Activated CD4-positive, alpha-beta T cell treated with anti-CD3 and anti-CD28 coated beads for 36 hours (primary cell): ENCODE measurements at places on chromosomes 4 and X. TPM values are rescaled to one million over a fixed set of nuclear protein-coding genes. Genes with fewer than 3 reads are reported as not detected.

Gene DIAPH2
- total RNA-seq, result 12.4 TPM

Gene MOSPD2
- total RNA-seq, result 24.5 TPM

Gene GAGE12F
- not detected for total RNA-seq

Gene EFNB1
- total RNA-seq, result 3.8 TPM

Gene GYPB
- total RNA-seq, result not detected

Gene PCDH10
- not detected for total RNA-seq

Gene F11
- not detected for total RNA-seq

GRCh38 chr4:19230906-19231545, 1020.7 kb upstream of the SLIT2 start:
- no peak for DNase-seq

GRCh38 chr4:2007804-2008670, 737 bp downstream of the NELFA start:
- DNase-seq, result no peak

DNA sequence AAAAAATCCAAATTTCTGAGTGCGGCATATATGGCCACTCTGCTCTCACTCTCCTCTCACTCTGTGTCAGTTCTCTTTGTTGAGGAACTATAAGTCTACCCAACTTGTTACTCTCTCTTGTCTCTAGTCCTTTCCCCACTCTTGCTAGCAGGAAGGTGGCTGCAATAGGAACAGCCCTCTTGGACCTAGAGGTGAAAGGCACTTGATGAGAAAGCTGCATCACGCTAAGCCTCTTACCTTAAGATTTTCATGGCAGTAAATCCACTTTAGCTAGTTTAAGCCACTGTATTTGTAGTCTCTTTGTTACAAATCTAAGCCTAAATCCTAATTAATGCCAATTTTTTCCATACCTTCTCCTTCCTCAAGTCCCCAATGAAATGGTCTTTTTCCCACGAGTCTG, 189.9 kb downstream of the NKX6-1 start:
- no peak for DNase-seq

DNA sequence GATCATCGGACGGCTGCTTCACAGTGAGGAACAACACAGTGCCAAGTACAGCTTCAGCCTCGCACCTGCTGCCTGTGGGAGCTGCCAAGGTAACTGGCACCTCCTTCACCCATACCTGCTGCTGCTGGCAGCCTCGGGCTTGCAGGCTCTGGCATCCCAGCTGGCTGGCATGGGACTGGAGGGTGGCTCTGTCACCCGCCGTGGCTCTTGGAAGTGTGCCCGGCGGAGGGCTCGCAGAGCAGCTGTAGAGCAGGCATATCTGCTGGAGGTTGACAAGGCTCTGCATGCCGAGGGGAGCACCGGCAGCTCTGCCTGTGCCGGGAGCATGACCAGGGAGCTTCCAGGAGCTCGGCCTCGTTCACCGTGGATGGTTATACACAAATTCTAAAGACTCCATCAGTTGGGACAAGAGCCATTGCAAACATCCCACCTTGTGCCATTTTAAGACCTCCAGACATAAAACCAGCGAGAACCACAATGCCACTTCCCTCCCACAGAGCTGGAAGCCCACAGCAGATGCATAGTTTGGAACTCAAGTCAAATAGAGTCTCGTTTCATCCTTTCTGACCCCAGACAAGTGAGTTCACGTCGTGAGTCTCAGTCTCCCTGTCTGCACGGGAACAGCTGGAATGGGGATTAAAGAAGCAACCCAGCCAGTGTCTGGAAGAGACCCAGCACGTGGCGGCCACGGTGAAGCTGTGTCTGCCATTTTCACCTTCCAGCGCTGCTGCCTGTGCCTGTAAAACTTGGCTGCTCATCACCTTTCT, 84.3 kb upstream of the PSAPL1 start:
- DNase-seq, result no peak

DNA sequence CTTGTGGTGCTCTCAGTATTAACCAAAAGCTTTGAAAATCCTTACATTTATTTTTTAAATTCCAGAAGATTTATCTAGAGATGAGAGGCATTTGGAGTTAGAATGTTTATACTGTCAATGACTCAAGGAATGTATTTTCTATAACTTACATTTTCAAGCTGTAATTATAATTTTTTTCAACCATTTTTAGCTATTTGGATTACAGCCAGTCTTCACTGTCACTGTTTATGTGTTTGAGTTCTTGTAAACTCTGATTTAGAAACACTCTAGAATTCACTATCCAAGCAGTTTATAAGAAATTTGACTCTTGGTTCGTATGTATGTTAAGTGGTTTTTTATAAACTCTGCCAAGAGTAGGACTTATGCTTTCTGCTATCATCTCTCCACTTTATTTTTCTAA, 36.7 kb upstream of the GUCY1A1 start:
- DNase-seq, result no peak

DNA sequence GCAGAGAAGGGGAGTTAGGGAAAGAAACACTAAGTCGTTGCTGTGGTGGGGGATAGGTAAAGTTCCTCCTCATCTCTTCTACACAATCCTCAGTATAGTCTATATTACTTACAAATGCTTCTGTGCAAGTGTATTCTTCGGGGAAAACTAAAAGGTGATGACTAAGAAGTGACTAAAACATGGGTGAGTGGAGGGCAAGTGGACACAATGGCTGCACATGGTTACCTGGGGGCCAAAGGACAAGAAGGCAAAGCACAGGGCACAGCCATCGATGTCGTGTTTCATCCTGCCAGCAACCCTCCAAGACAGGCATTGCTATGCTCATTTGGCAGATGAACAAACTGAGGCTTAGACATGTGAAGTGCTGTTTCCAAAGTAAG, 35.5 kb upstream of the CCKAR start:
- no peak for DNase-seq

DNA sequence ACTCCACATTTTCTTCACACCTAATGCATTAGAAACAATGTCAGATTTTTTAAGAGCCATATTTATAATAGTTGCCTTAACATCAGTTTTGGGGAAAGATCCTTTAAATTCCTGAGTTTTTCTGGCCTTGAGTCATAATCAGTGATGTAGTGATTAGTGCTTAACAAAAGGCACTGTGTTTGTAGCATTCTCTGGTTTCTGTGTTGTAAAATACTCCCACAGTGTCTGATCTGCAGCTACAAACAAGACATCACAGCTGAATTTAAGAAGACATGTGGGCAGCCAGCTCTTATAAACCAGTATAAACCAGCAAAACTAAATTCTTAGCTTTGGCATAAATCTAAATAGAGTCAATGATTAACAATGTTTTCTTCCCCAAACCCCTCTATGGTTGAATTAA, 233.8 kb downstream of the FSTL5 start:
- no peak for DNase-seq

DNA sequence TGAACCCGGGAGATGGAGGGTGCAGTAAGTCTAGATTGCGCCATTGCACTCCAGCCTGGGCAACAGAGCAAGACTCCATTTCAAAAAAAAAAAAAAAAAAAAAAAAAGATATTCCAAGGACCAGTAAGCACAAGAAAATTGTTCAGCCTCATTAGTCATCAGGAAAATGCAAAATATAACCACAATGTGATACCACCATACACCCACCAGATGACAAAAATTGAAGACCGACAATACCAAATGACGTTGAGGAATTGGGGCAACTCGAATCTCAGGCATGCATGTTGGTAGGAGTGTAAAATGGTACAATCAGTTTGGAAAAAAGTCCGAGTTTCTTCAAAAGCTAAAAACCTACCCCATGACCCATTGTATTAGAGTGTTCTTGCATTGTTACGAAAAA, 130.2 kb upstream of the FAM9B start:
- DNase-seq, result no peak

GRCh38 chrX:27996132-27996531, 14.9 kb upstream of the DCAF8L1 start:
- no peak for DNase-seq

- DNase-seq, result peak; percentile 65
These were observed 126.7 kb upstream of the MBNL3 start for GRCh38 chrX:132615391-132616131.

- DNase-seq, result no peak
These were observed 54.2 kb downstream of the AFAP1 start for GRCh38 chr4:7885216-7886006.

DNA sequence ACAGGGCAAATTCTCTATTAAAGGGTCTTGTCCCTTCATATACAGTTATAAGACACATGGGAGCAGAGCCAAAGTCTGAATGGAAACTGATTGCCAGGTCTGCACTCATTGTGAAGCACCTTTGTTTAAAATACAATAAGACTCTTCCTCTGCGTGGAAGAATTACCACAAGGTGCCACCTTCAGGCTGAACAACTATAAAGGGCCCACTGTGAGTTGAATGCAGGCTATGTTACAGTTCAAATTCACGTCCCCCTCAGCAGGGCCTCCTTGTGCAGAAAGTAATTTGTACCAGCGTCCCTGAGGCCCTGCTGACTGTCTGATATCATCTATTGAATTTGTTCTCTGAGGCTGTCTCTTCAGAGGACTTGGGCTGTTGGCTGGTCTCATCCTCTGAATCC, 225.8 kb upstream of the TEX13C start:
- DNase-seq, result no peak

GRCh38 chrX:19179389-19179788, 57.1 kb upstream of the ADGRG2 start:
- no peak for DNase-seq

- no peak for DNase-seq
These were observed 1598.0 kb upstream of the AGA start for GRCh38 chr4:179040259-179040658.

DNA sequence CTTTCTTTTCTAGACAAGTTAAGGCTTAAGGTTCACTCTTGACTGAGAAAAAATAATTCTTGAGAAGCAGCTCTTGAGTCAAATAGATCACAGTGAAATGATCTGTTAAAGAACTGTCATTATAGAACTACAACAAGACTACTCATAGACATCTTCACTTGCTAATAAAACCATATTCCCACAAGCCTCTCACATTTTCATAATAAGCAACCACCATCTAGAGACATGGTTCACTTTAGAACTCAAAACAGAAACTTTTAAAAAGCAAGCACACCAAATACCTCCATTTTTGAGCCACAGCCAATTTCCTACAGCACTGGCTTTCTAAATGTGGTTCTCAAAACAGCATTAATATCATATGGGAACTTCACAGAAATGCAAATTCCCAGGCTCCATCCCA, 309.5 kb downstream of the TMA16 start:
- no peak for DNase-seq

DNA sequence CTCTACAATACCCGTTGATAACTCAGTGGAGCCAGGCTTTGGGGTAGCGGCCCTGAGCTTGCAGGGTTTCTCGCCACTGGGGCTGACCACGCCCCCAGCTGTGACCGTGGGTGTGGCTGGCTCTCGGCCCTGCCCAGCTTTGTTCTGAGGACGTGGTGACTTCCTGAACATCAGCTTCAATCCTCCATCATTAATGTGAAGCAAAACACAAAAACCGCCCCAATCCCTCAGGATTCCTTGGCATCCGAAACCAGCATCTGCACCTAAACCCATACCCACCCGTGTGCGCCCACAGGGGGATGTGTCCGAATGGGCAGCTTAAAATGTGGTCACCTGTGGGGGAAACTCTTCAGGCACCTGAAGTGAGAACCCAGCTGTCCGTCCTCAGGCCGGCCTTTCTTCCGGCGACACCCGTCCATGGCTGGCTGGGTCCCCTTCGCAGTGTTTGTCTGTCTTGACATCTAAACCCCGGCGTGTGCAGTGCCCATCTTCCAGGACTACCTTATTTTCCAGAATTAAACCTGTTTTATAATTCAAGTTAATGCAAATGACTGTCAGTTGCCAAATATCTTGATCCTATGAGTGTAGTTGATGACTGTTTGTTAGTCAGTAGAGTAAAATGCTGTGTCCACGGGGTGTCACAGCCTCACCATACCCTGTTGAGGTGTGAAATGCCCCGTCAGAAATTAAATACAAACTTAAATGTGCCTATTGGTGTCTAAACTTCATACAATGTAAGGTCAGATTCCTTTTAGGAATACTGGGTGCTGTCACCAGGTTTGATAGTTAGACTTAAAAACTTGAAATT, 27.3 kb downstream of the NELFA start:
- DNase-seq, result peak; percentile 29
